ENCODE measurements at places on chromosomes 7 and 10.

- DNase-seq, result peak; percentile 7
These were observed 113.2 kb downstream of the CALCR start for GRCh38 chr7:93461350-93461749.

DNA sequence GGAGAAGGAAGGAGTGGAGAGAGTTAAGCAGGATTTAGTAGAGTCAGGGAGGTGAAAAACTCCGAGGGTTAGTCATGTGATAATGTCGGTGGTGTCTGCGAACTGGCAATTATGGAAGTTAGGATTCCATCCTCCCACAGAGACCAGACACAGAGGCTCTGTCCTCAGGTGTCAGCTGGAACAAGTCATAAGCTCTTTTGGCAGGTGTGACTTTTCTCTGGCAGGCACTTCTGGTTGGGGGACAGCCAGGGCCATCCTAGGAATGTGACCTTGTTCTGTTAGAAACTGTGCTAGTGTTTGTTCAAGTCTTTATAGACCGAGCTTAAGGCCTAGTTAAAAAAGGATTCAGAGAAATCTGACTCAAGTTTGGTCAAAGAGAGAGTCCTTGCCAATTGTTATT is 371.0 kb downstream of the DPP6 start:
- DNase-seq, result no peak

DNA sequence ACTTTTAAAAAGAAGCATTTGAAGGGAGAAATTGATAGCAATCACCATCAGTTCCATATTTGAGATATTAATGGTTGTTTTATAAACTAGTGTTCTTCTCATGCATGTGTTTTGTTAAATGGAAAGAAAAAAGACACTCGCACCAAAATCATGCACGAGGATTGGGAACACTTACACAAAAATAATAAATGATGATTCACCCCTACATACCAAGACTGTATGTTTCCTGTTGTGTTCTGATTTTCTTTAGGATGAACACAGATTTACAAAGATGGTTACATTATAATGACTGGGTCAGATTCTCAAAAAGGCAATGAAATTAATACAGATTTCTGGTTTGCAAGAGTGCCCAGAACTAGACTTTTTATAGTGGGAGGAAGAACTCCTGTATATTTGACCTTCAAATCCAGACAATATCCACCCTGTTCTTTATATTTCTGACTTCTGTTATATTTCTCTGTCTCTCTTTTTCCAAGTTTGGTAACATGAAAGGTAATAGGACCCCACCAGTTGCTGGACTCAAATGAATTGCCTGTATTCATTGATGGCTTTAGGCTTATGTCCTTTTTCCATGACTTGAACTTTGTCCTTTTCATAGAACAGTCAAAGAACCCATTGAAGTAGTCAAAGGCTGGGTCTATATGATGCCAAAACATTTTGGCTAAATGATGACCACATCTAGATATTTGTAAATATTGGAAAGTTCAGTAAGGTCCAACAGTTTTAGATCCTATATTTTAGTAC is 54.4 kb downstream of the SEMA3A start:
- no peak for DNase-seq

GRCh38 chr7:149625340-149625946 is 127.8 kb upstream of the ZNF746 start:
- peak; percentile 47 for DNase-seq

GRCh38 chr7:114740095-114740494 is 181.8 kb upstream of the MDFIC start:
- no peak for DNase-seq
